Left renal pelvis (tissue), 4 donors: ENCODE measurements at places on chromosomes 1 and 21. TPM values are rescaled to one million over a fixed set of nuclear protein-coding genes. Genes with fewer than 3 reads are reported as not detected.

FCRL4 gene
- polyA plus RNA-seq: not detected

LMOD1 gene
- polyA plus RNA-seq: 4.6 TPM

PLPPR5 gene
- 1.9 TPM for polyA plus RNA-seq

ETV3L gene
- polyA plus RNA-seq: 0.07 TPM

FAM151A gene
- polyA plus RNA-seq: 15.3 TPM

ACTL8 gene
- not detected for polyA plus RNA-seq

ATAD3C gene
- polyA plus RNA-seq: 2.1 TPM

FAM72D gene
- polyA plus RNA-seq: 4.3 TPM

CCDC27 gene
- 0.07 TPM for polyA plus RNA-seq

RAB4A gene
- 58.4 TPM for polyA plus RNA-seq

FAM72A gene
- polyA plus RNA-seq: 6.5 TPM

CLEC20A gene
- 0.56 TPM for polyA plus RNA-seq

DYRK3 gene
- 8.7 TPM for polyA plus RNA-seq

PALMD gene
- polyA plus RNA-seq: 25.9 TPM

SGIP1 gene
- polyA plus RNA-seq: 17.9 TPM

NGF gene
- polyA plus RNA-seq: 1.9 TPM

NECTIN4 gene
- polyA plus RNA-seq: 5.0 TPM

ANXA9 gene
- 11.5 TPM for polyA plus RNA-seq

ORC1 gene
- polyA plus RNA-seq: 7.4 TPM

FAM76A gene
- 11.9 TPM for polyA plus RNA-seq

EBNA1BP2 gene
- polyA plus RNA-seq: 72.2 TPM

KLF17 gene
- not detected for polyA plus RNA-seq

TTLL7 gene
- 5.5 TPM for polyA plus RNA-seq

GBP1 gene
- polyA plus RNA-seq: 15.9 TPM

LRRC38 gene
- not detected for polyA plus RNA-seq

RGSL1 gene
- not detected for polyA plus RNA-seq

CLDN14 gene
- 4.1 TPM for polyA plus RNA-seq

GOLT1A gene
- 4.6 TPM for polyA plus RNA-seq

SARS1 gene
- polyA plus RNA-seq: 149 TPM

WDR64 gene
- 0.23 TPM for polyA plus RNA-seq

OR2T11 gene
- polyA plus RNA-seq: not detected

IFI44 gene
- polyA plus RNA-seq: 12.9 TPM
